ENCODE measurements at places on chromosomes 3 and 15.

DNA sequence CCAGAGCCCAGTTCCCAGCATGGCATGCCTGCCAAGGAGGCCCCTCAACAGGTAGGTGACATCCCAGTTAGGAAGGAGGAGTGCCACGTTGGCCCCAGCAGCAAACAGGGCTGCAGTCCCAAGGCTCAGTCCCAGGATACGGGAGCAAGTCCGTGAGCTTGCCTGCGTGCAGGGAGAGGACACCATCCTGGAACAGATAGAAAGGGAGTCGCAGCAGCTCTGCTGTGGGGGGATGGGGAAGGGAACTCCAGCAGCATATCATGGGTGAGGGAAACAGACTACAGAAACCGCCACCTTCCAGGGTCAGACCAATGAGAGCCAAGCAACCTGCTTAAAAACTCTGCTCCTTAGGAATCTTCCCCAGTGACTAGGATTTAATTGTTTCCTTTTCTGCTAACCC lies 9.4 kb upstream of the DYNLT2B start:
- DNase-seq, result no peak

- no peak for DNase-seq
These were observed 1000.9 kb downstream of the TUSC7 start for GRCh38 chr3:117710501-117710900.

DNA sequence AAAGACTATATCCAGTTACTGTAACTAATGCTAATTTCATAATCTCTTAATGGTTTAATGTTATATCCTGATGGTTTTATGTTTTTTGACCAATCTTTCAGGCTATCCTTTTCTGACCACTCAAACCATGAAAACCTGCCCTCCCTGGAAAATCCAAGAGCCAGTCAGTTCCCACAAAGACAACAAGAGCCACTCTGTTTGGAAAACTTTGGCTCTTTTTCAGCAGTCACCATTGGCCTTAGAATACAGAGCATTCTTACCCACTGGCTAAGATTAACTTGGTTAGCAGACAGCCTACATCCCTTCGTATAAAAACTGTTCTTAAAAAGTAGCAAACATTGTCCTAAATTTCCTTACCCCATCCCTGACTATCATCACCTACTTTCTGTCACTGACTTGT lies 32.9 kb downstream of the ALCAM start:
- peak; percentile 44 for DNase-seq

- DNase-seq, result no peak
These were observed 44.7 kb upstream of the CHRNA7 start for GRCh38 chr15:31985607-31986006.

GRCh38 chr15:54556231-54556630 lies 578.0 kb downstream of the UNC13C start:
- no peak for DNase-seq

- no peak for DNase-seq
These were observed 75.2 kb downstream of the BOC start for GRCh38 chr3:113286524-113286923.

GRCh38 chr3:54347060-54347459 lies 224.7 kb downstream of the CACNA2D3 start:
- DNase-seq, result no peak

All from astrocyte (in vitro differentiated cells and primary cell).